ENCODE measurements at places on chromosomes 11 and 22.

DNA sequence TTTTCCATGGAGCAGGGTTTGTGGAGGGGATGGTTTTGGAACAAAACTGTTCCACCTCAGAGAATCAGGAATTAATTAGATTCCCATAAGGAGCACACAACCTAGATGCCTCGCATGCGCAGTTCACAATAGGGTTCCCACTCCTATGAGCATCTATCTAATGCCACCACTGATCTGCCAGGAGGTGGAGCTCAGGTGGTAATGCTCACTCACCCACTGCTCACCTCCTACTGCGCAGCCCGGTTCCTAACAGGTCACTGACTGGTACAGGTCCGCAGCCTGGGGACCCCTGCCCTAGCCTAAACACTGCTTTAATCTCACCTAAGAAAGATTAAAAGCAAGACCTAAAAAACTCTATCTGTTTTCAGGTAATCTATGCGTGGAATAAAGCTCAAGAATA lies 553.0 kb downstream of the JRKL start:
- DNase-seq = no peak

DNA sequence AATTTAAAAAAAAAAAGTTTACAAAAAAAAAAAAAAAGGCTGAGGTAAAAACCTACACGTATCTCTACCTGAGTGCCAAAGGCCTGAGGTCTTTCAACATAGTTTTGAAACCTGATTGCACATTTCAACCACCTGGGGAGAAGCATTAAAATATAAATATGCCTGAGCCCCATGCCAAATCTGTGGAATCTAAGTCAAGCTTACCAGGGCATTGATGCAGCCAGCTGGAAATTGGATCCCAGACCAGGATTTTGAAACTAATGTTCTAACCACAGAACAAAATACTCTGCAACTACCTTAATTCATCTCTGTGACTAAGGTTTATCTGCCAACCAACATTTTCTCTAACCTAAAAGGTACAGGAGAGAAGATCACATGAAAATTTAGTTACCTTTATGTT lies 38.8 kb upstream of the CHRNA10 start:
- no peak for DNase-seq

DNA sequence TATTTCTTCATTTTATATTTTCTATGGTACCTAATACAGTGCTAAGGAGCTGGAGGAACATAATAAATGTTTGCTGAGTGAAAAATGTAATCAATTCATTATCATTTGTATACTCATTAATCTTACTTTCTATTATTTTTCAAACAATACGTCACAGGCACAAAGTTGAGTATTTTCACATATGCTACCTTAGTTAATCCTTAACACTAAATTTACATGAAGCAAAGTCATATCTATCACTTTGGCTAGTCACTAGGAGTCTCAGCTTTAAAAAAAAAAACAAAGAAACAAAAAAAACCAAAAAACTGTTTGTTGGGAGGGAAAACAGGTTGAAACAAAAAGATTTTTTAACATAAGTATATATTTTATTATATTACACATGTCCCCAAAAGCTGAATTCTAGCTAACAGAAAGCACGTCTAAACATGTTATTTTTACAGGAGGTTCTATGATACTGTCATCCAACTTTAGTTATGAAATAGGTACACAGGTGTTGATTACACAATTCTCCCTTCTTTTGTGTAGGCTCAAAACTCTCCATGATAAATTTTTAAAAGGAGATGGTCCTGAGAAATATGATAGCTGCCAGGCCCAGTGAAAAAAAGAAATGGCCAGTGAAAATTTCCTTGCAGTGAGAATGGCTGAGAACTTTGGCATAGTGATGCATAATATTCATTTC lies 14.3 kb downstream of the HPS5 start:
- no peak for DNase-seq

DNA sequence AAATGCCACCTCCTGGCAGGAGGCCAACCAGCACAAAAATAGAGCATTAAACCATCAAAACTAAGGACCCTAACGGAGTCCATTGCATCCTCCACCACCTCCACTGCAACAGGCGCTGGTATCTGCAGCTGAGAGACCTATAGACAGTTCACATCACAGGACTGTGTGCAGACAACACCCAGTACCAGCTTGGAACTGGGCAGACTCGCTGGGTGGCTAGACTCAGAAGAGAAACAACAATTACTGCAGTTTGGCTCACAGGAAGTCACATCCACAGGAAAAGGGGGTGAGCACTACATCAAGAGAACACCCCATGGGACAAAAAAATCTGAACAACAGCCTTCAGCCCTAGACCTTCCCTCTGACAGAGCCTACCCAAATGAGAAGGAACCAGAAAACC lies 11.6 kb upstream of the TMEM45B start:
- no peak for DNase-seq

DNA sequence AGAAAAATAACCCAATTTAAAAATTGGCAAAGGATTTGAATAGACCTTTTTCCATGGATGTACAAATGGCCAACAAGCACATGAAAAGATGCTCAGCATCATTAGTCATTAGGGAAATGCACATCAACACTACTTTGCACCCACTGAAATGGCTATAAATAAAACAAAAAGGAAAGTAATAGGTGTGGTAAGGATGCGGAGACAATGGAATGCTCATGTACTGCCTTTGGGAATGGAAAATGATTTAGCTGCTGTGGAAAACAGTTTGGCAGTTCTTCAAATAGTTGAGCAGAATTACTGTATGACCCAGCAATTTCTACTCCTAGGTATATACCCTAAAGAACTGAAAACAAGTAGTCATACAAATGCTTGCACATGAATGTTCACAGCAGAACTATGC lies 37.4 kb downstream of the LARGE2 start:
- no peak for DNase-seq

DNA sequence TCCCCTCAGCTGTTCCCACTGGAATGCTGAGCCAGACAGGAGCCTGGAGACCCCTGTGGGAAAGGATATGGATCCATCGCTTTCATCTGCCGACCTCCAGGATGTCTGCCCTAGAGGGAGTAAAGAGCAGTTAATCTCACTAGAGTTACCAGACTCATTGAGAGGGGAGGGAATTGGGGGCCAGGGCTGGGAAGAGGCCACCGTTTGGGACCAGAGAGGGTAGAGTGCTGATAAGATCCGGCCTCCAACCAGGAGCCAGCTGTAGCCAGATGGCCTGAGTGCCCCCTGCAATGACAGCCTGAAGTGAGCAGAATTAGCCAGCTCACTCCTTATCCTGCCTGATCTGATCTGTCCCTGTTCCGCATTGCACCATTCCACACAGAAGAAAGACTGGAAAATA lies 3.7 kb upstream of the APLNR start:
- DNase-seq = no peak

- DNase-seq = no peak
These were observed 184.3 kb downstream of the C11orf87 start for GRCh38 chr11:109606256-109606655.

GRCh38 chr11:86621854-86622253 lies 50.6 kb downstream of the ME3 start:
- no peak for DNase-seq

GRCh38 chr22:41217553-41218157 lies 12.5 kb downstream of the L3MBTL2 start:
- DNase-seq = no peak

GRCh38 chr22:45268958-45269844 lies 15.5 kb upstream of the UPK3A start:
- DNase-seq = peak; percentile 63

DNA sequence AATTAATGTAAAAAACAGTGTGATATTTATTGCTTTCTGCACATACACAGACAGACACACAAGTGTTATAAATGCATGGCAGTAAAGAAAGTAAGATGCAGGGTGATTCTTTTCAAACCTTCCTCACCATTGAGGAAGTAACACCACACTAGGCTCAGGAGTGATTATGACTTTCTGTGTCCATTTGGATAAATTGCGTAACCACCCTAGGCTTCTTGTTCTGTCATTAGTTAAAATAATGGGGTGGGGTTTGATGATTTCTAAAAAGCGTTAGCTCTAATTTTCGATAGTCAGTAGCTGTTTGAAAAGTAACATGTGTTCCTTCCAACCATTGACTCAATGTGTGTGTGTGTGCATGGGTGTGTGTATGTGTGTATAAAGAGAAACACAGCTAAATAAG lies 1080.2 kb downstream of the NTM start:
- no peak for DNase-seq

- peak; percentile 87 for DNase-seq
These were observed 7.0 kb downstream of the FXYD2 start for GRCh38 chr11:117817368-117818040.

DNA sequence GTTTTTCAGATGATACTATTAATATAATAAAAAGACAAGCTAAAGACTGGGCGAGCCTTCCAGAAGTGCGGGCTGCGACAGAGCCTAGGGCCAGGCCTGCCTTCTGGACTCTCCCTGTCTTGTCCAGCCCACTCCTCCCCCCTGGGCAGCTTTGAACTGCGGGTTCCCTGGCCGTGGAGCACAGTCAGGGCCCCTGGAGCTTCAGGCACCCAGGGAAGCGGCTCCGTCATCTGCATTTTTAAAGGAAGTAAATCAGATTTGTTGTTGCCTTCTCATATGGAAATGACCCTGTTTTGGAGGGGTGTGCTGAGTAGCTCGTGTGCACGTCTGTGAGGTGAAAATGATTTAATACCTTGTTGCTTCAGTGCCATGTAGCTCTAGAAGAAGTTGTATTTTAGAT lies 265.3 kb downstream of the TBC1D22A start:
- no peak for DNase-seq

- no peak for DNase-seq
These were observed 683.5 kb upstream of the CCDC179 start for GRCh38 chr11:23543651-23544222.
